ENCODE measurements at places on chromosomes 6 and 20.
A peak's percentile ranks its signal among the peaks of the same experiment; 100 is the strongest.

GRCh38 chr6:124679387-124679786 lies 282.9 kb upstream of the RNF217 start:
- no peak for DNase-seq

- no peak for DNase-seq
Measured at GRCh38 chr6:132165677-132166076, 214.5 kb upstream of the CCN2 start.

DNA sequence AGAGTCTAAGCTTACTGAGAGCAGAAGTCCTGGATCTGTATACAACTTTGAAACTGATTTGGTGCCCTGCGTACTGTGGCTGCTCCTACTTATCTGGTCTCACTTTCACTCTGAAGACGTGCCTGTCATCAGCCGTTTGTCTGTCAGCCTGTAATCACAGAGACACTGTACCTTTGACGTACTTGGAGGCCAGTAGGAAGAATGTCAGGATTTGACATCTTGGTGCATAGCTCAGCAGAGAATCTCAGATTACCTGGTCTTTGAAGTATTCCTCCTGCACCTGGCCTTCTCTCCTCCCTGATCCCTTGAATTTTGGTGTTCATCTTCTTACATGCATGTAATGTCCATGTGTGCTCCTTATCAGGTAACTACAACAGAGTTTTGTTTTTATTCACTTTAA lies 37.7 kb downstream of the DSE start:
- DNase-seq: no peak

DNA sequence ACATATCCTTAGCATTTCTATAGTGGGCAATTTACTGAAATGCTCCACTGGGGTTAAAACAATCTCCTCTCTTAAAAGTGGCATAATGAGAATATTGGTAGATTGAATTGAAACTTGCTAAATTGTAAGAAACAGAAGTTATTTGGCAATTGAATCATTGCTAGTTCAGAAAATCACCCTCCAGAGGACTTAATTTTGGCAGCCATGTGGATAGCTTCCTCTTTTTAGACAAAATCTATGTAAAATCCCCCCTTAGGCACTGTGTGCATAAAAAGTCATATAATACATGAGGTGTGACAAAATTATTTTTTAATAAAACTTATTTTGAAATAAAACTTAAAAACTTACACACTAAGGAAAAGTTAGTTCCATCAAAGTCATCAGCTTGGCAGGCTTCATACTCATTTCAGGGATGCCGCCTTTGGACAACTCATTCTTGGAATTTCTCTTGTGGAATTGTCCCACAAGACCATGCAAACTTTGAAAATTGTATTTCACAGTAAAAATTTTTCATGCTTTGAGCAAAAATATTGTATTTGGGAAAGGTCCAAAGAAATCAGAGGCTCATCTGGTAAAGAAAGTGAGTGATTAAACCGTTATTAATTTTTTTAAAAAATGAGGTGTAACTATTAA lies 473.0 kb downstream of the BCKDHB start:
- DNase-seq: no peak

DNA sequence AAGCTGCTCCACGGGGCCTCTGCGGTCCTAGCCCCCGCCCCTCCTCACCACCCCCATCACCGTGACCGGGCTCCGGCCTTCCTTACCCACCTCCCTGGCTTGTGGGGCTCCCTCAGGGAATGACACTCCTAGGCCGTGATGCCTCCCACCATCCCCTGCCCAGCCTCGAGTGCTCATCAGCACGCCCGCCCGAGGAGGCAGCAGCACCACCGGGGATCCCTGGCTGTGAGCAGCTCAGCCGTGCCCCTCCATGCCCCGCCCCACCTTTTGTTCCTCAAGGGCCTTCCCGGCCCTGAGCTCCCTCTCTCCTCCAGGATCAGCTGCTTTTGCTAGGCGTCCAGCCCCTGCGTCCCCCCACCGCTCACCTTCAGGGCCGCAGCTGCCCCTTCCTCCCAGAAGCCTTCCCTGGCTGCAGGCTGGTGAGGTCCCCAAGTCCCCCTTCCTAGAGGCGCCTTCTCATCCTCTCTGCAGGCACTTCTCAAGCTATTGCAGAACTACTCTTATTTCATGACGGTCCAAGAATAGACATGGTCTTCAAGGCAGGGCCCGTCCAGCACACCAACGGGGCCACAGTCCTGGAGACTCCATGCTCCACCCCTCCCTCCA lies 3.0 kb downstream of the FNDC11 start:
- DNase-seq: peak; percentile 67

GRCh38 chr6:163254341-163254835 lies 160.1 kb upstream of the QKI start:
- no peak for DNase-seq

- peak; percentile 92 for DNase-seq
Measured at GRCh38 chr6:24985323-24985722, 49.6 kb upstream of the RIPOR2 start.

DNA sequence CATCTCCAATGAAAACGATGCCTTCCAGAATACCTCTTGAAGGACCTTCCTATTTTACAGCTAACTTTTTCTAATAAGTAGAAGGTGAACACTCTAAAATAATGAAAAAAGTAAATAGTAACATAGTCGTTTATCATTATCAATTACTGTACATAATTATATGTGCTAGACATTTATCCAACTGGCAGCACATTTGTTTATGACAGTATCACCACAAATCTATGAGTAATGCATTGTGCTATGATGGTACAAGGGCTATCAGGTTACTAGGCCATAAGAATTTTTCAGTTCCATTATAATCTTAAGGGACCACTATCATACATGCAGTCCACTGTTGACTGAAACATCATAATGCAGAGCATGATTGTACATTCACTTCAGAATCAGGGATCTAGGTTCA lies 68.4 kb downstream of the ATG5 start:
- no peak for DNase-seq

- no peak for DNase-seq
Measured at GRCh38 chr6:98957450-98957849, 9.7 kb upstream of the FBXL4 start.

- peak; percentile 46 for DNase-seq
Measured at GRCh38 chr6:124795643-124796463, 166.4 kb upstream of the RNF217 start.

DNA sequence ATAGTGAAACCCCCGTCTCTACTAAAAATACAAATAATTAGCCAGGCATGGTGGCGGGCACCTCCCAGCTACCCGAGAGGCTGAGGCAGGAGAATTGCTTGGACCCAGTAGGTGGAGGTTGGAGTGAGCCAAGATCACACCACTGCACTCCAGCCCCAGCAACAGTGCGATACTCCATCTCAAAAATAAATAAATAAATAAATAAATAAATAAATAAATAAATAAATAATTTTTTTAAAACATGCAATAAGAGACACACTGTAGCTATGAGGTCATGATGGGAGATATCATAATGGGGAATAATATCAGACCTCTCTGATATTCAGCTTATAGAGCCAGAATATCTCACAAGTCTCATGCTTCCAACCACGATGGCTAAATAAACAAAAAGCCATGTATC lies 82.3 kb downstream of the CD24 start:
- no peak for DNase-seq

DNA sequence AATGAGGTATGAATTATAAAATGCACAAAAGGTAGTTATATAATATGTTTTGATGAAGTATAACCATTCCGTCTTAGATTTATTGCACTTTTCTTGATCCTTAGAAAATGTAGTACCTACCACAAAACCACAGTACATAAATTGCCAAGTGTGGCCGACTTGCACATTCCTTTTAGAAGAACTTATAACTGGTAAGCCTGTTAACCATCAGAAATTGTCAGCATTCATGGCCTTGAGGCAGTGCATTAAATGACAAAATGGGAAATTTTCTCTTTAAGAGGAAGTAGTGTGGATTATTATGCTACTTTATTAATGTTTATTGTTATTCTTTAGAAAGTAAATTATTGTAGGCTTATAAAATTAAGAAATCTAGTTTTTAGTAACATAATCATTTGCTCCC lies 29.6 kb downstream of the TAB2 start:
- DNase-seq: no peak

DNA sequence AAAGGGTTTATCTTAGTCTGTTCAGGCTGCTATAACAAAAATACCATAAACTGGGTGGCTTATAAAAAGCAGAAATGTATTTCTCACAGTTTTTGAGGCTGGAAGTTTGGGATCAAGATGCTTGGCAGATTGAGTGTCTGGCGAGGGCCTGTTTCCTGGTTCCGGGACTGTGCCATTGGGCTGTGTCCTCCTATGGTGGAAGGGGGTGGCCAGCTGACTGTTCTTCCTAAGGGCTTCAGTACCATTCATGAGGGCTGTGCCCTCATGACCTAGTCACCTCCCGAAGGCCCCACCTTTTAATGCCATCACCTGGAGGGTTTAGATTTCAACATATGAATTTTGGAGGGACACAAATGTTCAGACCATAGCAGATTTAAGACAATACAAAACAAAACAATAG lies 91.2 kb downstream of the ARID1B start:
- no peak for DNase-seq

- peak; percentile 41 for DNase-seq
Measured at GRCh38 chr20:57473246-57474048, 51.5 kb downstream of the CTCFL start.

GRCh38 chr20:21982559-21982958 lies 277.1 kb downstream of the PAX1 start:
- no peak for DNase-seq

GRCh38 chr20:41258474-41258873 lies 59.1 kb downstream of the ZHX3 start:
- DNase-seq: no peak

DNA sequence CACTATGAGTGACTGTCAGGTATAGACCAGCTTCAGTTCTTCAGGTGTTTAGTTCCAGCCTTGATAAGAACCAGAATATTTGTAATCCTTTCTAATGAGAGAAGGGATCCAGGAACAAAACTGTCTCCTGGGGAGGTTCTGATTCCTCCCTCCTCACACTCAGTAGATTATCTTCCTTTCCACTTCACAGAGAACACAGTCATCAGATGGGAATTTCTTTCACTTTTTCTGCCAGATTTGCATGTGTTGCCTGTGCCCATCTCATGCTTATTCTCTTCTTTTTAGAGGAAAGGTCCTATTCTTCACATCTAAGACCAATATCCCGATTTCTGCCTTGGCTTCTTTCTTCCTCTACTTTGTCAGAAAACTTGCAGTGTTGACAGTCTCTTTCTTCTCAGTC lies 50.8 kb downstream of the CD109 start:
- DNase-seq: no peak

DNA sequence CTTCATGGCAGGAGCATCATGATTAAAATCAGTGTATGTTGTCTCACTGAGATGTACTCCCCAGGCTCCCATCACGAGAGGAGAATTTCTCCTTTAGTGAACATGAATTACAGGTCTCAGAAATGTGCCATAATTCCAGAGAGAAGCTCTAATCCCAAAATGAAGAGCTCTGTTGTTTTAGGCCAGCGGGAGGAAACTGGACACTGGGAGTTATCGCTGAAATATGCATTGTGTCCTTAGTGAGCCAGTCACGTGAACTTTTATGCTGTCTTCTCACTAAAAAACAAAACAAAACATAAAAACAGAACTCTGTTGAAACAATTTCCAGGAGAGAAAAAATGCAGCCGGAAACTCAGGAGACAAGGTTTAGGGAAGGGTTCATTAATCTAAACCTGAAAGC lies 315.7 kb upstream of the NT5E start:
- no peak for DNase-seq

DNA sequence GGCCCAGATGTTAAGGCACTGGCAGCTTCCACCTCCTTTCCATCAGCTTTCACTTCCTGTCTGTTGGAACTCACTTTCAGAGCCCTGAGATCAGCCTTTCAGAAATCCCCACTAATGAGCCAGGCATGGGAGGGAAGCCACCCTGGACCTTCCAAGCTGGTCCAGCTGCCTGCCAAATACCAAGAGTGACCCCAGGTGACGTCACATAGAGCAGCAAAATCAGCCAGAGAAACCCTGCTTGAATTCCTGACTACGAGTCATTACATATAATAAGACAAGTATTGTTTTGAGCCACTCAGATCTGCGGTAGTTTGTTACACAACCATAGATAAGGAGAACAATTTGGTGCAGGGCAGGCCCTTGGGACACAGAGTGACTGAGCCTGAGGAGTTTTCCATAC lies 556.0 kb upstream of the JAG1 start:
- DNase-seq: no peak

DNA sequence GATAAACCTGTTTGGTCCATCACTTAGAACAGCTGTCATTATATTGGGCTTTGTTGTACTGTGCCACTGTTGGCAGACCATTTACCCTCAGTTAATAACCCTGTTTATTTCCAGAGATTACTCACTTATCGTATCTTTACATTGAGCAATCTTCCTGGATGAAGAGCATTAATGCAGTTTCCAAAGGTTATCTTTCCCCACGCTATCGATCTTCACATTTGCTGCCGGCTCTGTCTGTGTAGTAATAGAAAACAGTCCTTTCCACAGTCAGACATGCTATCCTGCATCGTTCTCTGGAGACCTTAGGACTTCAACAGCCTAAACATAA lies 27.4 kb downstream of the GHRH start:
- DNase-seq: no peak

DNA sequence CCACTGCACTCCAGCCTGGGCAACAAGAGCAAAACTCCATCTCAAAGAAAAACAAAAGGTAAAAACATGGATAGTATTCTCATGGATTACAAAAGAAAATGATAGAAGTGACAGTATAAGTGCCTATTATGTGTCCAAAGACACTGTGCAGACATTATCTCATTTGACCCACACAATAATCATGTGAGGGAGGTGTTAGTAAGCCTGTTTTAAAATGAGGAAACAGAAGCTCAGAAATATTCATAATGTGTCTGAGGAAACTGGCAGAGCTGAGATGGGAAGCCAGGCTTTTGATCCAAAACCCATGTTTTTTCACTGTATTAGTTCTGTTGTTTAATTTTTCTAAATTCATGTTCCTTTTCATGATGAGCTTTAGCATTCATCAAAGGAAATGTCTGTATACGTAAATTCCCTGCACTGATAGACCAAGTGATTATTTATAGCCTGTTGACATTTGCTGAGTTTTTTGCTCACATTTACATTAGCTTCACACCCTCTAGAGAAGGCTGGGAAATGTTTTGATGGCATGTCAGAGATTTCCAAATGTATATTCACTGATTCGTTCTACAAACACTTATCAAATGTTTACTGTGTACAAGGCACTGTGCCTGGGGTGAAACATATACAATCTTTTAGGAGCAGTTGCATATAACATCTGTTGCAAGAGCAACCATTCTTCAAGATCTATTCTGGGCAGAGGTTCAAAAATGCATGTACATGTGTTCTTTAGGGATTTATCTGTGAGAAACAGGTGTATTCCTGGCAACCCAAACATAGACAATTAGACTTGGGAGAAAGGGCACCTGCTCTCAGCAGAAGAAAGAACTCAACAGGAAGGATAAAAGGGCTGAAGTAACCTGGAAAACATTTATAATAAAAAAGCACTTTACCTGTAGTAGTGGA lies 331.5 kb downstream of the SAMD5 start:
- DNase-seq: no peak

Measured in NCI-H345 (cell line).